Stimulated activated CD8-positive, alpha-beta memory T cell treated with anti-CD3 and anti-CD28 coated beads, Interleukin-15, amount 100 ng/mL, for 1 hour (primary cell): ENCODE measurements at places on chromosomes 16 and 17.

GRCh38 chr16:85999778-86000177 is 100.8 kb downstream of the IRF8 start:
- no peak for DNase-seq

- DNase-seq = no peak
Measured at GRCh38 chr17:18064053-18064452, 23.7 kb upstream of the DRG2 start.

GRCh38 chr16:87048038-87048729 is 269.0 kb downstream of the C16orf95 start:
- DNase-seq = no peak

DNA sequence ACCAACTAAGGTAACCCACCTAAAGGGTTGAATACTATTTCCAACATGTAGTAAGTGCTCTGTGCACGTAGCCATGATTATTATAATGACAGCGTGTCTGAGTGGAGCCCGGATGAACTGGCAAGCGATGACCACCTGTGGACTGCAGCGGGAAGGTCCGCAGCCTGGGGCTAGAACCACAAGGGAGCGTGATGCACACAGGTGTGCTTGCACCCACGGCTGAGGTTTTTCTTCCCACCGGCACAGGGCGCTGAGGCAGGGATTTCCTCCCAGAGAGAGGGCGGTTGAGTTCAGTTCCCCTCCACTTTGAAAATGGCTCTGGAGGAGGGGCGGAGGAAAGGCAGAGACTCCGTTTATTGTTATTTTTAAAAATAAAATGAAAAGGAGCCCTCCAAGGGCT is 221.7 kb upstream of the HSBP1 start:
- no peak for DNase-seq

- DNase-seq = no peak
Measured at GRCh38 chr17:49637050-49637449, 40.8 kb downstream of the SPOP start.

DNA sequence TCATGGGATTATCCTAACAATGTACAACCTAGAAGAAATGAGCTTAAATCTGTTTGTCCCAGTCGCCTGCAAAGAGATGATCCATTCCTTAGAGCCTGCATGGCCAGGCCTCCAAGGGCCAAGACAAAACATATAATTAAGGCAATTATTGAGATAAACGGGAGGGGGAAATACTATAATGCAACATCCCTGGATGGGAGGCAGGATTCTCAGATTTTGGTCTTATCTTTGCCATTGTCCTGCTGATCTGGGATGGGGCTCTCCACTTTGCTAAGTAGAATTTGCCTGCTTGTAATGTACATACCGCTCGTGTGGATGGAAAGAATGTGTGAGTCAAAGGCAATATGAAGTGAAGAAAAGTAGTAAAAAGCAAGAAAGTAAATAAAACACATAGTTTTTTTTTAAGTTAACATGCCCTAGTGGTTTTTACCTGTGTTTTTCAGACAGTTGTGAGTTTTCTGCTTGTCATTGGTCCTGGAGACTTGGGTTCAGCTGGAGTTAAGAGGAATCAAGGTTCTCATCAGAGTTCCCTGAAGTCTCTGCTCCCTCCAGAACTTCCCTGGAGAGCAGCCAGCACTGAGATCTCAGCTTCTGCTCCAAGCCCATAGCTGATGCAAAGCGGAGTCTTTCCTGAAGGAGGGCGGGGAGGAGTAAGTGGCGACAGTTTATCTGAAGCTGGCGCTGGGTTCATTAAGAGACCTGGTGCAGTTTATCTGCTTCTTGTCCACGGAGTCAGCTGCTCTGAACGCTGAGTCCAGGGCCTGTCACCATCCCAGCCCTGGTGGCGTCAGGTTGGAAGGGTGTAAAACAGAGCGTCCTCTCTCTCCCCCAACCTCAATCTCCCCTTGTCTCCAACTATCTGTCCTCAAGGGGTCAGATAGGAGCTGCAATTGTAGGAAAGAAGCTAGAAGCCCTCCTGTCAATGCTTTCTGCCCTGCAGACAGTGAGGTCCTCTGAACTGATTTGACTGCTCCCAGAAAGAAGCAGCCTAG is 30.1 kb downstream of the HOXB1 start:
- no peak for DNase-seq

DNA sequence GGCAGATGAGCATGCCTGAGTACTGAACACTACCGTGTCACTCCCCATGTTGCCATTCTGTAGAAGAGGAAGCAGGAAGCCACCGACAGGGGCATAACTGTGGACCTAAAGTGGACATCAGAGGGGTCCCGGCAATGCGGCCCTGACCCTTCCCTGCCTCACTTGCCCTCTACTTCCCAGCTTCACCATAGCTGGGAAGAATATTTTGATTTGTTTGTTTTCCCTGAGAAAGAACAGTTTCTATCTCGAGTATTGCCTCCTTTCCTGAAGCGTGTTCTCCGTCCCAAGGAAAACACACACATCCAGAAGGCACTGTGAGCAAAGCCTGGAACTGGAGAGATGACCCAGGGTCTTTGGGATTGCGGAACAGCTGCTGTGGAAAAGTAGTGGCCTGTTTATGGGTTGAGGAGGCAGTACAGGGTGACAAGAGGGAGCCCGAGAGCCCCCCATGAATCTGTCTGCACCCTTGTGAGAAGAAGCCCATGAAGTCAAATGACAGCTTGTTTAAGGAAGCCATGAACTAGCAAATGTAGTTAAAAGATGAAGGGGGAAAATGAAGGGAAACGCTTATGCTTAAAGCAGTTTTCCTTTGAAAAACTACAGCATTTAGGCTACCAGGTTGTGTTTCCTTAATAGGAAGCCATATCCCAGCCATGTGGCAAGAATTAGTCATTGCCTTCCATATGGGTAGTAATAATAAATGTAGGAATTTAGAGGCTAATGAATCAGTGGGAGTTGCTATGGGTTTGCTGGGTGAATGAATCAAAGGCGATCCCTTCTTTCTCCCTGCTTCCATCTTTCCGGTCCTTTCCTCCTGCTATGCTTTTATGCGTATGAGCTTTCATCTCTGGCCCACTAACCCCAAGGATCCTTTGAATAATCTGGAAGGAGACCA is 90.0 kb upstream of the TBX2 start:
- no peak for DNase-seq

GRCh38 chr17:57927048-57927723 is 28.0 kb downstream of the CUEDC1 start:
- no peak for DNase-seq

- DNase-seq = no peak
Measured at GRCh38 chr17:5819396-5819795, 235.1 kb upstream of the NLRP1 start.

GRCh38 chr17:27808628-27809027 is 8.3 kb upstream of the NOS2 start:
- no peak for DNase-seq

DNA sequence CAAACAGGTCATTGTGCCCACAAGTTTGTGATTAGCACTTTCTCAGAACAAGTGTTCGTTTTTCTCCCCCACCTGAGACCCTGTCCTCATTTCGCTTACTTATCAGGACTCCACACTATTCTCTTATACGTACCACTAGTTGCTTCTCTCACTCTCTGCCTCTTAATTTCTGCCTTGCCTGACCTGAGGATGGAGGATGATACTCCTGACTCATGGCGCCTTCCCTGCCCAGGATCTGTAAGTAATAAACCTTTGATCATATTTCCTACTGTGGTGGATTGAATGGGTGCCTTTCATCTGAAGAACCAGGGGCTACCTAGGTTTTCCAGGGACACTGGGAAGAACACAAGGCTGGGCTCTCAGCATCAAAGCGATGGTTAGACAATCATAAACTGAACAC is 39.8 kb upstream of the BPTF start:
- no peak for DNase-seq

DNA sequence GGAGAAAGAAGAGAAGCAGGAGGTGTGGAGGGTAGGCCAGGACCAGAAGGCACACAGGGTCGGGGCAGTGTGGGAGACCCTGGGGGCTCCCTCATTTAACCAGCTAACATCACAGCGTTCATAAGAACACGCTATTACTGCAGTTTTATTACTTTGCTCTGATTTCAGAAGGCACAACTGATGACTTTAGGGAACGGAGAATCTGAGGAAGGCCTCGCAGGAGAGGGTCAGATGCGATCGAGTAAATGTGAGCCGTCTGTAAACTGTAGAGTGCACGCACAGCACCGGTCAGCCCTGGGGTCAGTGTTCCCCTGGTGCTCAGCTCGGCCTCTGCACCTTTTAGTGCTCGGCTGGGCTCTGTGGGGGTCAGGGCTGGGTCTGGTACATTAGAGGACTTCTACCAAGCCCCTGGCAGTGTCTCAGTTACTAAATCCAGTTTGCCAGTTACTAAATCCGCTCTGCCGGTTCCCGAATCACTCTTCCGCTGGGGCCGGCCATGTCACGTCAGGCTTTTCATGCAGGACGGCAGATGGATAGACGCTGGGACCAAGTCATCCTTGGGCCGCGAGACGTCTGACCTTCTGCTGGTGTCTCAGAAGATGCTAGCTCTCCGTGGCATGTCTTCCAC is 325.9 kb downstream of the SEC14L1 start:
- DNase-seq = no peak

GRCh38 chr16:64421515-64421914 is 700.3 kb downstream of the CDH11 start:
- DNase-seq = no peak

- DNase-seq = no peak
Measured at GRCh38 chr17:2906901-2907300, 110.7 kb downstream of the RAP1GAP2 start.

GRCh38 chr17:60604686-60605334 is 4.8 kb downstream of the PPM1D start:
- no peak for DNase-seq

GRCh38 chr17:60391471-60392041 is 377 bp downstream of the USP32 start:
- DNase-seq = no peak
